ENCODE measurements at places on chromosomes 1 and 21.

GRCh38 chr1:19940486-19941205 lies 17.2 kb upstream of the PLA2G2E start:
- no peak for DNase-seq

DNA sequence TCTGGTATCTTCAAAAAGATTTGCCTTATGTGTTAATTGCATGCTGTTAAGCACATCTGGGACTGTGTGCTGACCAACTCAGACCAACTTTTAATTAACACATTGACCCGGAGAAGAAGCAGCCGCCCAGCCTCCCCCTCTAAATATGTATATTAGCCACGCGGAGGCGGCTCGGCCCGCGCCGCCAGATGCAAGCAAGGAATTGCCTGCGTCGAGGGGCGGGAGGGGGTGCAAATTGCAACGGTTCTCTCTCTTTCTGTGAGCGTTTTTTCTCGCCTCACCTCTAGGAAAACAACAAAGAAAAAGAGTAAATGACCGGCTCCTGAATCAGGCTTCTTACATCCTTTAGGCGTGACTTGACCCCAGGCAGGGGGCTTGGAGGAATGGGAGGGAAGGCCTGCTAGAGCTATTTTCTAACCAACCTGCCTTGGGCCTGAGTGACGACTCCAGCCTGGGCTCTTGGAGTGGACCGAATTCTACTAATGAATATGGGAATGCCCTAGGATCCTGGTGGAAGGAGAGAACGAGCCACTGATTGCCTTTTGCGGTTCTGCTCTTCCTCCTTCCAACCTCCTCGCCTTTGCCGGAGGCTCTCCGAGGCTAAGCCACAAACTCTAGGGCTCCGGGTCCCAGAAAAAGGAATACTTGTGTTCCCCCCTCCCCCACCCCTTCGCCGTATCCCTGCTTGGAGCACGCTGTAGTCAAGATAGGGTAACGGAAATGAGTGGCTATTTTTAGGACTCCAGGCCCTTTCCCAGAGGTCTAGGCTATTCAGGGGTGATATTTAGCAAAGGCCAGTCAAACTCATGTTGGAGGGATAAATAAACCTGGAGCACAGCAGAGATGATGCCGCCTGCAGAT lies 417.0 kb upstream of the ESRRG start:
- DNase-seq = no peak

DNA sequence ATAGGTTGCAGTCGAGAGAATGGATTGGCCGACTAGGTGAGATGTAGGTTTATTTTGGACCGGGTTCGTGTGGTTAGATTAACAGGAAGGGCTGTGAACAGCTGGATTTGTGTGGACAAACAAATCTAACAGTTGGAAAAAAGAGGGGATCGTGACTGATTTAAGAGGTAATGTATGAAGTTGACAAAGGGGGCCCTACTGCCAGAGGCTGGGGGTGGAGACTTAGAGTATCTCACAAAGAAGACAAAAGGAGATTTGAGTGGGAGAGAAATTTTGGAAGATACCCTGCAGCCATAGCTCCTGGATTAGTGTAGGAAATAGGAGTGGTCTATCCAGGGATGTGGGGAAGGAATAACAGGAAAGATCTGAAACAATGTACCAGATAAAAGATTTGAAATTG lies 38.8 kb upstream of the PLA2G5 start:
- no peak for DNase-seq

DNA sequence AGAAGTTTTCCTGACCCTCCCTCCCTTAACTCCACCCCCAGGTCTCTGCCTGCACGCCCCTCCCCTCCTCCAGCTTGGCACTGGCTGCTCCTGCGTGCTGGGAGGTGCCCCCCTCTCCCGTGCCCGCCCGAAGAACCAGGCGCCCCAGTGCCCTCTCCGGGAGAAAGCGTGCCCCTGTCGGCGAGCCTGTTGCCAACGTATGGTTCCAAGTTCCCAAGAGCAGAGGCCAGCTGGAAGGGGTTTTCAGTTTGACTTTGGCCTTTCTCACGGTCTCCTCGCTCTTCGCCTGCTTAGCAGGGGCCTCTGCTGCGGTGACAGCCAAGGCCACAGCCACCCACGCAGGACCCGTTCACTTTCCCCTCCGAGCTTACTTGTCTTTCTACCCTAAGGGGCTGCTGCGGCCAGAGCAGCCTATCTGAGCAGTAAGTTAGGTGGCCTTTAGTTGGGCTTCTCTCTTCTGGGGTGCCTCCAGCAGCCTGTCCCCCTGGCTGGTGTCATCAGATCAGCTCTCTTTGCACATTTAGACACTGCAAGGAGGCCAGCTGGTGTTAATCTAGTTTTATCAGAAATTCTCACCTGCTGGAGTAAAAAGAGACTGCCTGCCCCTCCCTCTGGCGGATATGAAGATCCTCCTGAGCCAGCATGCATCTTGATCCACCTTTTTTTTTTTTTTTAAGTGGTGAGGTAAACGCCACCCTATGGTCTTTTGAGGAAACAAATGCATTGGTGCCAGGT lies 1.5 kb downstream of the STUM start:
- no peak for DNase-seq

DNA sequence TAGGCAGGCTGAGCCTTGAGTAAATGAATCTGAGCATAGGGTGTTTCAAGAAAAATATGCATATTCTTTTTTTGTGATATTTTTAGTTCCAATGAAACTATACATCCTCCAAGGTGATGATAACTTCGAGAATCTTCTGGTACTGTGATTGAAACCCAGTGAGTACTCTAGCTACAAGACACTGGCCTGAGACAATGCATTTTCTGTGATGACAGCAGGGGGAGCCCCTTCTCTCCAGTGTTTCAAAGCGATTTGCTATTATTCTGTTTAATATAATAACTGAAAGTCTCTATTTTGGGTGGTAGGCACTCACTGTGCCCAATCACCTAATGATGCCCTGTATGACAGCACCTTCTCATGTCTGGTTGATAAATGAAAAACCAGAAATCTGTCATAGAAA lies 12.1 kb downstream of the IRF2BP2 start:
- DNase-seq = no peak

DNA sequence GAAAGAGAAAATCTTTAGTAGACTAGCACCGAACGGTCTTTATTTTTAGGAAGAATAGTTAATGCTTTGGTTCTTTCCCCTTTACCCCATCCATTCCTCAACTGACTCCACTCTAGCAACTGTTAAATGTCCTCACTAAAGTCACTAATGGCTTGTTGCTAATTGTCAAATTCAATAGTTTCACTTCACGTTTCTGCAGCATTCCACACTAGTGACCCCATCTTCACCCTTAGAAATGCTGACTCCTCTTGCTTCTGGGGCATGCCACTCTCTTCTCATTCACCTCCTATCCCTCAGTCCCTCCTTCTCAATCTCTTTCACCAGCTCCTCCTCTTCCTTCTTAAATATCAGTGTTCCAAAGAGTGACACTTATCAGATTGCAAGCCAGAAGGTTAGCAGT lies 19.4 kb upstream of the CADM3 start:
- no peak for DNase-seq

DNA sequence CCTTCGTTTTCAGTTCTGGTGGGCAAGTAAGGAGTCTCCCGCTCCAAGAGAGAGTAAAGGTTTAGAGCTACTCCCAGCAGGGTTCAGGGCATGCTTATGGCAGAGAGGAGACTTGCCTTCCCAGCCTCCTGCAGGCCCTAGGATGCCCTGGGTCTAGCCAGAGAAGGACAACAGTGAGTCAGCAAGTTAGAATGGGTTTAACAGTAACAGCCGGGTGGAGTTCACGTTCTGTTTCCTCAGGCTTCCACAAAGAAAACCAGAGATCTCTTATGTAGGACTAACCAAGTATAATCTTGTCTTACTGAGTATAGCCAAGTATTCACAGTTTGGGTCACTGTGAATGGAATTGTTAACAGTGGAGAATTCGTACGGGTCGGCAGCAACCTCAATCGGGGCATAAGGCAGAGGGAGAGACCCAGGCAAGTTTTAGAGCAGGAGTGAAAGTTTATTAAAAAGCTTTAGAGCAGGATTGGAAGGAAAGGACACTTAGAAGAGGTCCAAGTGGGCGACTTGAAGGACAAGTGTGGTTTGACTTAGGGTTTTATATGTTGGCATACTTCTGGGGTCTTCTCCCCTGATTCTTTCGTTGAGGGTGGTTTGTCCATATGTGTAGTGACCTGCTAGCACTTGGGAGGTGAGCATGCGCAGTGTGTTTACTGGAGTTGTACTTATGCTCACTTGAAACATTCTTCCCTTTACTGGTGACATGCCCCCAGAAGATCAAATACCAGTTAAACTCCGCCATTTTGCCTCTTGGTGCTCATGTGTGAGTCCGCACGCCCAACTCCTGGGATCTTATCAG lies 4.5 kb downstream of the OVAAL start:
- no peak for DNase-seq

DNA sequence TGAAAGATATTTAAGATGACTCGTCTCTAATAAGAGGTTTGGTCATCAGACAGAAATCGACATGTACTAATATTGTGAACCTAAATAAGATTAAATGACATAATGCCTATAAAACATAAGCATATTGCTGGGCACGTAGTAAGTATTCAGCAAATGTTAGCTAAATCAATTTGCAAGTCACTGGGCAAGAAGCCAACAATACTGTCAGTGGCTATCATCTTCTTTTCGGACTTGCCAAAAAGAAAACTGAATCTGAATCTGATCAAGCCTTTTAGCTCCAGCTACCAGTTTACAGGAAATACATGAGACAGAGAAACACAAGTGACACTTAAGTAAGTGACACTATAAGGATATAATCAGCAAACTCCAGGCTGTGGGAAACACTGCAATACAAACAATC lies 46.0 kb downstream of the RPL5 start:
- DNase-seq = no peak

DNA sequence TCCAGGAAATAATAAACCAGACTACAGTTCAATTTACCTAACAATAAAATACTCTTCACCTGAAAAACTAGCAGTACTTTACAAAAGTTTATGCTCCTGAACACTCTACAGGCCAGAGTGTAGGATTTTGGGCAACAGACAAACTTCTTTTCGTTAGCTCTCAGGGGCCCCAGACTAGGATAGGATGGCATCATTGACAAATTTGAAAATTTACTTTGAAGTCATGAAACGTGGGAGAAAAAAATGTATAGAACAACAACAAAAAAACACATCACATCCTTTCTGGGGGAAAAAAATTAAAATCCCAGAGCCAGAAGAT lies 1.2 kb downstream of the PTP4A2 start:
- DNase-seq = no peak

All from GM04504 (cell line).